ENCODE measurements at places on chromosomes 13 and 19.

GRCh38 chr13:95596701-95597100, 44.2 kb downstream of the CLDN10 start:
- DNase-seq = no peak

DNA sequence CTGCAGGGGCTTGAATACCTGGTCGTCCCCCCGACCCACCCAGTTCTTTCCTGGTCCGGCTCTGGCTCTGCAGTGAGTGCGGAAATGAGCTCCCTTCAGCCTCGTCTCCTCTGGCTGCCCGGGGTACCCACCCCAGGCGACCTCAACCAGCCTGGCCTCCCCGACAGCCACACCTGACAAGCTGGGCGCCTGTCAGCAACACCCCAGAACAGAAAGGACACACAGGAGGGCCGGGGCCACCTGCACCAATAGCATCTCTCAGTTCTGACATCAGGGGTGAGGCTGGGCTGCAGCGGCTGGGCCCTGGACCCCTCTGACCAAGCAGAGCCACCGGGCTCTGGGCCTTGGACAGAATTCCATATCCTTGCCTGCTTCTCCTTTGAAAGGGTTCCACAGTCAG, 19.7 kb downstream of the SUGP1 start:
- no peak for DNase-seq

DNA sequence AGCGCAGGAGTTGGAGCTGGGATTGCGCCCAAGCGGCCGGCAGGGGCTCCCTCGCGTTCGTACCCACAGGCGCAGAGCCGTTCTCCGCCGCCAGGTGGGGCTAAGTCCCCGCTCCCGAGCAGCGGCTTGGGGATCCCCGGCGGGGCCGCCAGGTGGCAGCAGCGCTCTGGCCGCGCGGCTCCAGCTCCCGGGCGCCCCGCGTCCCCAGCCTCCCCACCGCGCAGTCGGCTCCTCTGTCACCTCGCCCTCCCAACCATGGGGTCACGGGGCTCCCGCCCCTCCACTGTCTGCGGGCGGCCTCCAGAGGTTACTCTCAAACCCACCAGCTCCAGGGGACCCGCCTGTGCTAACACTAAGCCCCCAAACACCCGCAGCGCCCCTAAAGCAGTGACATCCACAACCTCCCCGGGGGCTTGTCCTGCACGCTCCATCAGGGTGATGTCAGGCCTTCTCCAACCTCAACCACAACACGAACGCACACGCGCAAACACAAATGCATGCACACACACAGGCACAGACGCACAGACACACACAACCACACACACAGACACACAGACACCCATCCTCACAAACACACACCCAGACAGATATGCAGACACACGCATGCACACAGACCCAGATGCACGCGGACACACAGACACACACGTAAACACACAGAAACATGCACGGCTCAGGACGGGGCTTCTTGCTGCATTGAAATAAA, 18.4 kb upstream of the KCTD15 start:
- peak; percentile 90 for DNase-seq

- DNase-seq = no peak
Measured at GRCh38 chr19:9862938-9863337, 27.8 kb downstream of the PIN1 start.

GRCh38 chr13:46757640-46758039, 39.3 kb downstream of the ESD start:
- DNase-seq = no peak

- no peak for DNase-seq
Measured at GRCh38 chr19:27752530-27753184, 1460.3 kb downstream of the UQCRFS1 start.

GRCh38 chr13:113629866-113630265, 28.1 kb downstream of the ATP4B start:
- no peak for DNase-seq

DNA sequence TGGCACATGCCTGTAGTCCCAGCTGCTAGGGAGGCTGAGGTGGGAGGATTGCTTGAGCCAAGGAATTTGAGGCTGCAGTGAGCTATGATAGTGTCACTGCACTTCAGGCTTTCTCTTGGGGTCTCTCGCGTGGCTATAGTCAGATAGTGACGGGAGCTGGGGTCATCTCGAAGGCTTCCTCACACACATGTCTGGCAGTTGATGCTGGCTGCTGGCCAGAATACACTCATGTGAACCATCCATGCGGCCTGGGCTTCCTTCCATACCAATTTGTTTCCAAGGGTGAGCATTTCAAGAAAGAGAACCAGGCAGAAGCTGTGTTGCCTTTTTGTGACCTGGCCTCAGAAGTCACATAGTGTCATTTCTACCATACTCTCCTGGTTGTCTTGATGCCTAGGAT, 26.4 kb downstream of the LEUTX start:
- no peak for DNase-seq

DNA sequence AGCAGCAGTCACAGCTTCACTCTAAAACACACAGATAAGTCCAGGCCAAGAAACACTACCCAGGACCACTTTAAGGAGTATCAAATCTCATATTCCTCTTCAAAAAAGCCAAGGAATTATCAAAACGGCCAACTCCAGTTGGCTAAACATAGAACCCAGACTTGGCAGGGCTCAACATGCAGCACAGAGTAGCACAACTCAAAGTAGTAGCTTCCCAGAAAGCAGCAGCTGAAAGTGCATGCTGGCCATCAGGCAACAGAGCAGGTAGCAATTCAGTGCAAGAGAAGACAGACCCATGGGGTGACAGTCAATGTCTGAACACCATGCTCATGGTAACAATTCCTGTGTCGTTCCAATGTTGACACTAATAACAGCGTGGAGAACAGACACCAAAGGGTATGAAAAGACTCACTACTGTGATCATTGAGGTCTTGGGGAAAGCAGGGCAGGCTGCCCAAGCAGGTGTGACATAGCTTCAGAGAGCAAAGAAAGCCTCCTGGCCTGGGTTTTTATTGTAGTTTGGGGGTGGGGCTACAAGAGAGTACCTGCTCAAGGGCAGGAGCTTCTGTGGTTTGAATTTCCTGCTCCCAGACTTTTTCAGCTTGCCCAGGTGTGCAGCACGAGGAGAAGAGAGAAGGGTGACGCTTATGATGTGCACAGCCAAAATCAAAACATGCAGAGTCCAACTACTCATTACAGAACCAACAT, 6.2 kb downstream of the ZNF709 start:
- no peak for DNase-seq

GRCh38 chr13:112782429-112783010, 92.7 kb downstream of the ATP11A start:
- no peak for DNase-seq

- DNase-seq = no peak
Measured at GRCh38 chr13:59024434-59024833, 1139.3 kb downstream of the DIAPH3 start.

DNA sequence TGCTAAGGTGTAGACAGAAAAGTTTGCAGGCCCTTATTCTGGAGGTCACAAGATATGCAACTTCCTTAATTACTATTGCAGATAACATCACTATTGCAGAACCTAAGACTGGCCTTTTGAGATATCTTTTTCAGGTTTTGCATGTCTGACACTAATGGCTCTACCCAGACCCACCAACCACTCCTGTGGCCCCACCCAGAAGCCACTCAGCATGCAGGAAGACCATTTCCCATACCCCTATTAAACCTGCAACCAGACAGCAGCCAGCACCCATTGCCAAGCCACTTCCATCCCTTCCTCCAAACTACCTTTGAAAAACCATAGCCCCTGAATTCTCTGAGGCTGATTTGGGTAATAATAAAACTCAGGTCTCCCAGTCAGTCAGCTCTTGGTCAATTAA, 297.6 kb downstream of the SLITRK6 start:
- no peak for DNase-seq

- no peak for DNase-seq
Measured at GRCh38 chr13:100581504-100581903, 7.1 kb downstream of the GGACT start.

DNA sequence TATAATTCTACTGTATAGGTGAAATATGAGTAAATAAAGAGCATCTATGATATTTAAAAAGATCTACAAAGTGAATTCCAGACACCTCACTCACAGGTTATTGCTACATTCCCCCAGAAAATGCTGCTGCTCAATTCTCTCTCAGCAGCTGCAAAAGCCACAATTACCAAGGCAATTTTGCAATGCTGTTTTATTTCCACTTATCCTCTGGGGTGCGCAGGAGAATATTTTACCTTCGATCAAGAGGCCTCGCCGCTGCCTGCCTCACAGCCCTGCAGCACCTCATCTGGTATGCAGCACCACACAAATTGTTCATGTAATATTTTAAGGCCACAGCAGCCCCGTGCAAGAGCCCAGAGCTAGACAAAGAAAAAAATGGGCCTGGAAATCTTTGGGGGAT, 333.2 kb downstream of the DNAJC15 start:
- DNase-seq = no peak

- DNase-seq = no peak
Measured at GRCh38 chr19:2360833-2361232, 768 bp downstream of the TMPRSS9 start.

DNA sequence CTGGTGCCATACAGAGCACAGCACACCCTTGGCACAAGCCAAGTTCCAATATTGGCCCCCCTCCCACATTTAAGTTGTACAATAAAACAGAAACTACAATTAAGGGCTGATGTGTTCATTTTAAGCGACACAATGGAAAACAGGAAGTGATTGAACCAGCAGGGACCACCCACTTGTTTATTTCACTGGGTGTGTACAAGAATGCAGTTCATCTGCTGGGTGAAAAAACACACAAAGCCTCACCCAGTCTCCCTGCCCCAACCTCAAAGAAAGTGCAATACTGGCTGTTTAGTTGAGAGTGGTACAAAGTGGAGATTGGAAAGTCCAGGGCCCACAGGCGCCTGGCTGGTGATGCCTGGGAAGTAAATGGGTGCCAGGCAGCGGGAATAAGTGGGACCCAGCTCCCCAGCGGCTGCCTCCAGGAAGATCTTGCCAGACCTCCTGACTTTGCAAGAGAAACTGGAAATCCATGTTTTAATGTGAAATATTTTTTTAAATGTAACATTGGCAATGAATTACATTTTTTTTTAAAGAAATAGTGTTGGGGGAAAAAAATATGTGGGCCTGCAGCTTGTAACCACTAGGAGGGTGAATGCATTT, 322.1 kb downstream of the ZNF536 start:
- DNase-seq = no peak

GRCh38 chr13:102190930-102191329, 210.9 kb downstream of the FGF14 start:
- DNase-seq = no peak

- DNase-seq = no peak
Measured at GRCh38 chr13:80706164-80706471, 365.2 kb upstream of the SPRY2 start.

DNA sequence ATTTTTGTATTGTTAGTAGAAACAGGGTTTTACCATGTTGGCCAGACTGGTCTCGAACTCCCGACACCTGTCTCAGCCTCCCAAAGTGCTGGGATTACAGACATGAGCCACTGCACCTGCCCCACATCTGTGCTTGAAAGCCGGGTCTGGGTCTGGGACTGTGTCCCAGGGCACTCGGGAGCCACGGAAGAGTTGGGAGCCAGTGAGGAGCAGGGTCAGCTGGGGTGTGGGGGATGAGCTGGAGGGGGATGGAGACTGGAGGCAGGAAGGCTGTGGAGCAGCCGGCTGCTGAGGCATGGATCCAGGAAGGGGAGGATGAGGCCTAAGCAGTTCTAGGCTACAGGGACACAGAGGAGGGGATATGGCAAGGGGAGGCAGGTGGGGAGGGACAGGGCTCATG, 10.7 kb upstream of the SPACA4 start:
- no peak for DNase-seq

DNA sequence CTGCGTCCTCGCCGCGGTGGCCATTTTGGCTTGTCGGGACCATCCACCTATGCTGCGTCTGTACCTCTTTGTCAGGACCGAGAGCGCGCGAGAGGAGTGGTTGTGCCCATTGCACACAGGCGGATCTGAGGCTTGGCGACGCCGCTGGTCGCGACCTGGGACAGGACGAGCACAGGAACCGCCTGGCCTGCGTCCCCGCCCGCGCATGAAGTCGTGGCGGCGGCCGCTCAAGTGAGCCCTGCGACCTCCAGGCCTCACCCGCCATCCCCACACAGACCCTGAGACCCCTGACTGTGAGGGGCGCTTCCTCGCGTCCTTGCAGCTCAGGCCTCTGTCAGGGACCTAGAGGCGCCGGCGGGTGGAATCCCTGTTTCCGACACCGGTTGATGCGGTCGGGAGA, 16.8 kb downstream of the ZNF586 start:
- DNase-seq = no peak

DNA sequence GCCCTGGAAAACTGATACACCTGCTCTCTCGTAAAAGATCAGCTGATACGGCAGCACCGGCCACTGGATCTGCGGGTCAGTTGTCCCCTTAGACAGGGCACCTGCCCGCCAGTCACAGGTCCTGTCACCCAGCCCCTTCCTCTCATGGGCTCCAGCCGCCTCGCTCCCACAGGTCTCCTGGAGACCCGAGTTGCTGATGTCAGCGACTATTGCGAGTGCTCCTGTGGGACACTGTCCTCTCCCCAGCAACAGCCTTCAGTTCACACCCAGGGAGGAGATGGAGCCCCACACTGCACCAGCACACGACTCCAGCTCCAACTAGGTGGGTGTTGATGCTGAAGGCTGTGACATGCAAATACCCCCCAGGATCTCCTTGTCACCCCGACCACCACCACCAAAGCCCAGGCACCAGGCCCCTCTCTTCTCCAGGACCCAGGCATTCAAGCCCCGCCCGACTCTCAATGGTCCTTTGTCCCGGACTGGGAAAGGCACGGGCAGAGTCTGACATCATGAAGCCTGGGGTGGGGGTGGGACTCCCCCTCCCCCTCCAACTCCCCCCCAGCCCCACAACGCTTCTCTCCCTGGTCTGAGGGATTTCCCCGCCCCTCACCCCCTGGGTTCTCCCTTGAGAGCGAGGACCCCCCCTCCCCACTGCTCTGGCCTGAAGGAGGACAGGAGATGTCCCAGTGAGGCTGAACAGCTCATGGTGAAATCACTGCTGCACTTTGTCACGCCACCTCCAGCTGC, 1.4 kb upstream of the MAG start:
- no peak for DNase-seq

DNA sequence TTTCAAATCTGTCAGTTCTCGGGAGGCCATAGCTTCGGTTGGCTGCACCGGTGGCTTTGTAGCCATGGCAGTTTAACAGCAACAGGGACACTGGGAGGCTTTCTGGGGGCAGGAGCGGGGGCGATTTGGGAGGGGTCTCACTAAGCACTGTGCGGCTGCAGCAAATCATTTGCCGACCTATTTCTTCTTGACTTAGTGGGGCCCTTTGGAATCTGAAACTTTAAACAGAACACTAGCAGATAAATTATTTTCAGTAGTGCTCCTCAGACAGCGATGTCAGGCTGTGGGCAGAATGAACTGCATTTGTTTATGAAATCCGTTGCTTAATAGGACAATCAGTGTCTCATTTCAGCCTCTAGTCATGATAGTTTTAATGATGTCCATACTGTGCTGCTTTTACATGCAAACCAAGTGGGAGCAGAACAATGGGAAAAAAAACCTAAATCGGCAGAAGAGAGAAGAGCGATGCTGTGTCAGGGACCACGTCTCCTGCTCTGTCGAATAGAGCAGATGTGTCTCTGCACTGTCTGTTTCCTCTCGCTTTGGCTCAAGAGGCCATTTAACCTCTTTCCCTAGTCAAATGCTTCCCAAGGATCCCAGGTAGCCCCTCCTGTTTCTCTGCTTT, 211.9 kb downstream of the OLFM4 start:
- DNase-seq = peak; percentile 27

GRCh38 chr13:110403315-110403714, 96.2 kb downstream of the COL4A2 start:
- no peak for DNase-seq
